ENCODE measurements at places on chromosomes 3 and 15.

- no peak for DNase-seq
These were observed 16.3 kb downstream of the NUDT16 start for GRCh38 chr3:131397889-131398288.

DNA sequence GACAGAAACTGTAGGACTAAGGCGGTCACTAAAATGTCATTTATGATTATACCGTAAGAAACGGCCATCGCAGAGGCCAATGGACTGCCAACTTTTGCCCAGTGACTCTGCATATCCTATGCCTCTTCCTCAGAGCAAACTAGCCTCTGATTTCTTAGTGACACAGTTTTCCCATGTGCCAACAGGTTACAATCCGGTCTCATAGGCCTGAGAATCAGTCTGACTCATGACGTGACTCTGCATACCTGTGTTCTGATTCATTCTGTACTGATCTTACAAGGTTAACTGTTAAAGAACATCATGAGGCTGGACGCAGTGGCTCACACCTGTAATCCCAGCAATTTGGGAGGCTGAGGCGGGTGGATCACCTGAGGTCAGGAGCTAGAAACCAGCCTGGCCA, 17.8 kb downstream of the RUBCN start:
- DNase-seq: no peak

DNA sequence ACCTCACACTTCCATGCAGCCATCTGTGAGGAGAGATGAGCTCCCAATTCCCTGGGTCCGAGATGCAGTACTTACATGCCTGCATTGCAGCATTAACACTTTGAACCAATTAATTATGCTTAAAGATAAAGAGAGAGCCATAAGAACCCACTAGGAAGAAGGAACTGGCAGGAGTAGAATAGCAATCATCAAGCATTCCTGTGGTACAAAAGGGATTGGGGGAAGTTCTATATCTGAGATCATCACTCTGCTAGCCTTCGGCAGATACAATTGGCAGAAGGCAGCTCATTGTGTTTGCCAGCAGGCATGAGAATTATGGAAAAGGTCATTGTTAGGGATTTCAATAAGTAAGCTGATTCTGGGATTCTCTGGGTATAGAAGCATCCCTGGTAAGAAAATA, 891.4 kb downstream of the NTRK3 start:
- no peak for DNase-seq

GRCh38 chr15:32668942-32669341, 27.4 kb downstream of the SCG5 start:
- DNase-seq: no peak

DNA sequence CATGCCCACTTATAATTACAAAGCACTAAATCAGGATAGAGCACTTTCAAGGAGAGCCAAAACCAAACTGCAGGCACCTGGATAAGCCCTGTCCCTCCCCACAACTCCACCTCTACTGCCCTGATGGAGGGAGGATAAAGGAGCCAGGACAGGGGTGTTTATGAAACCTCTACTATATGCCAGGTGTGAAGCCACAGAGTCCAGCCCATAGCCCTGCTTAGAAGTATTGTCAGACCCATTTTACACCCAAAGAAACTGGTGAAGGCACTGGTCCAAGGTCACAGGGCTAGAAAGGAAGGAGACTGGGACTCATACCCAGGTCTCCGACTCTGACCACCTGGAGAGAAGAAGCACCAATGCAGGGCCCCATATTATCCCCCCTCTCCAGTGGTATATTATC, 48.7 kb downstream of the SH3BP5 start:
- no peak for DNase-seq

- no peak for DNase-seq
These were observed 90.1 kb downstream of the SATB1 start for GRCh38 chr3:18334837-18335601.

All from colonic mucosa (tissue), 4 donors.